ENCODE measurements at places on chromosomes 6 and 20.
A peak's percentile ranks its signal among the peaks of the same experiment; 100 is the strongest.

- DNase-seq = no peak
Observed at GRCh38 chr20:1636621-1637020, 16.8 kb upstream of the SIRPB1 start.

- no peak for DNase-seq
Observed at GRCh38 chr6:116426551-116426950, 34.6 kb upstream of the CALHM6 start.

DNA sequence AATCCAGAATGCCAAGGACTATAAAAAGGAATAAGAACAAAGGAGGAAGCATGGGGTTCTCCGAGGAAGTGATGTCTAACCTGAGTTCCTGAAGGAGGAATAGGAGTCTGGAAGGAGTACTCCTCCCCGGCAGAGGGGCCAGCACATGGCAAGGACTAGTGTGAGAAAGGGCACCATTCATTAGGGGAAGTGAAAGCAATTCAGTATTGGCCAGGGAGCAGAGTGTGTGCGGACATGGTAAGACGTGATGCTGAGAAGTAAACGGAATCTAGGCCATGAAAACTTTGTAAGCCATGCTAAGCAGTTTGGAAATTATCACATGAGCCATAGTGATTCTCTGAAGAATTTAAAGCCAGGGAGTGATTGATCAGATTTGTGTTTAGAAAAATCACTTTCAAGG, 218.9 kb upstream of the PRDM1 start:
- DNase-seq = no peak

GRCh38 chr6:156978948-156979347, 201.8 kb downstream of the ARID1B start:
- DNase-seq = no peak

DNA sequence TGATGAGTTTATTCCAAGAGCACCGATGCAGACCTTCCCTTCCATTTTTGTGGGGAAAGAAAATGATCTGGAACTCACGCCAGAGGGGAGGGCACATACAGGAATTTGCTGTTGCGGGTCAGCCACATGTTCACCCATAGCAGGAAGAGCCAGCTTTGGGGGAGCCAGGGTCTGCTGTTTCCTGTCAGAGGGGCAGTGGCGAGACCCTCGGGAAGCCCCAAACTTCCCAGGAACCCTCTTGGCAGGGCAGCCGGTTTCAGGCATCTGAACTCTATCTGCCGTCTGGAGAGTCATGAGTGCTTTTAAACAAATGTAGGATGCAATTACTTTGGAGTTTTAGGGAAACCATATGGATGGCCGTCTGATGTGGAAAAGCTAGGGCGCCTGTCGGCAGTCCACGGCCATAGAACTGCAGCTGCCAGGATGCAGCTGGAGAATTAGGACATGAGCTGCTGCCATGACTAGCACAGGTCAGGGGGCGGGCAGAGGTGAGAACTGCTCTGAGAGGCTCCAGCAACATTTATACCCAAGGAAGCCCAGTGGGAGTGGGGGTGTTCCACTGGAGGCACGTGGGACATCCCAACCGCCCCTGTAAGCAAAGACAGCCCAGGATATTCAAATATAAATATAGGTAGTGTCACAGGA, 14.8 kb upstream of the SERPINB9 start:
- no peak for DNase-seq

- DNase-seq = no peak
Observed at GRCh38 chr6:170063851-170064602, 226.9 kb downstream of the DLL1 start.

DNA sequence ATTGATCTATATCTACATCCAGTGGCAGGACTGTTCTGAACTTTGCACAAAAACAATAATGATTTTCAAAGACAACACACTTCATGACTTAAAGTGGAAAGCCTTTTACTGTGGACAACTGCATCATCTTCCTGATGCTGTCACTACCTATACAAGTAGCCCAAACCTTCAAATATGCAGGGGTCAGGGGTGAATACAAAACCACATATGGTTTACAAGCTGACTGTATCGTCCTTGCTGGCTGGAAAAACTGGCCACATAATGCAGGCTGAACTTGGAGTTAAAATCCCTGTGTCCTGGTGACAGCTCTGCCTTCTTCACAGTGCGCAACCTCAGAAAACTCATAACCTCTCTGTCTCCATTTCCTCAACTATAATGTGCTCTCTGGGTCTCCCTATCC, 128.9 kb downstream of the GMDS start:
- no peak for DNase-seq

- no peak for DNase-seq
Observed at GRCh38 chr6:142914369-142914768, 30.6 kb downstream of the HIVEP2 start.

GRCh38 chr20:43386878-43387277, 70.8 kb upstream of the SRSF6 start:
- DNase-seq = no peak

DNA sequence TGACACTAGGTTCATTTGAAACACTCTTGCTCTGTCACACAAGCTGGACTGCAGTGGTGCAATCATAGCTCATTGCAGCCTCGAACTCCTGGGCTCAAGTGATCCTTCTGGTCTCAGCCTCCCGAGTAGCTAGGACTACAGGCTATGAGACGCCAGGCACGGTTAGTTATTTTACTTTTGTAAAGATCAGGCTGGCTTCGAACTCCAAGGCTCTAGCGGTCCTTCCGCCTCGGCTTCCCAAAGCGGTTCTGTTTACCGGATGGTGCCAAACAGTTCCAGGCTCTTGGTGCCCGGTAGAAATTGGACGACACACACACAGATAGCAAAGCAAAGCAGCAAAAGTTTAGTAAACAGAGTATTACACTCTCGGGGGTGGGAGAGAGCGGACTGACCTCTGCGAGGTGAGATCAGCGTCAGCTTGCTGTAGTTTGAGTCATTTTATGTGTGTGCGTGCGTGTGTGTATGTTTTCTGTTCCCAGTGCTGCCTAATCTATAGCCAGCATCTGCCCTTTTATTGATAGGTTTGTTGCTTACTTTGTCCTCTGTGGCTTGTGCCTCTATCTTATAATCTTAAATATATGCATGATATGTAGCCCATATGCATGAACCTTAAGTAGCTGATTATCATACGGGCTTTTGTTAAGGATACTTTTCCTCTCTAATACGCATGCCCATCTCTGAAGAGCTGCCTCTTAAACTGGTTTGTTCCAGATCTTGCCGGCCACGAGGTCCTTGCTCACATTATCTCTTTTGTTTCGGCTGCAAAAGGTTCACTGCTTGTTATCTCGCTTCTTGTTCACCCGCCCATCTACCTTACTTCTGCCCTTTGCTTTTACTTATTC, 75.2 kb downstream of the OR2B2 start:
- DNase-seq = peak; percentile 76

- DNase-seq = peak; percentile 22
Observed at GRCh38 chr6:72968704-72969103, 256.6 kb downstream of the KHDC1L start.

DNA sequence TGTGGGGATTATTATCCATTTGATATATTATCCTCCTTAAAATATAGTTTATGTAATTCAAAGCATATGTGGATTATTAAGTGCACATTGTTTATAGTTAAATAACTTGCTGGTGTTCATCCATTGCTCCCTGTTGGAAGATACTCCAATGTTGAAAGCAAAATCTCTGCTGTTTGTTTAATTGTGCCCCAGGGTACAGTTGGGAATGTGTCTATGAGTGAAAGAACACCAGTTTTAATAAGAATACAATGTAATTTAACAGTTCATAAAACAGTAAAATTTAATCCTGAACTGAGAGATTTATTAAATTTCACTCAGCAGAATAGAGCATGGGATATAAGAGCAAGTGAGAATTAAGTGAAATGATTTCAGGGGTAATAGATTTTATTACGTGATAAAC, 364.9 kb downstream of the GRIK2 start:
- no peak for DNase-seq

DNA sequence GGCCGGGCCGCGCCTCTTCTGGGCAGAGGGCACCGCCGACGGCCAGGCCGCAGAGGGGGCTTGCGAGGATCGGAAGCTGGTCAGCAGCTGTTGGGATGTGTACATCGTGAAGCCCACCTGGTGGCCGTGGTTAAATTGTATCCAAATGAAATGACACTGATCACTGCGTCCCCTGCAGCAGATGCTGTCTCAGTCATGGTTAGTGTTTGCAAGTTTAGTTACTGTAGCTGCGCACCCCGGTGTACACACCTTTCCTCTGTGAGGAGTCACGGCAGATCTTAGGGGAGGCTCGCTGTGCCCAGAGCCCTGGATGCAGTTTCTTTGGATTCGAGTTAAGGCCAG, 653 bp downstream of the NAA20 start:
- DNase-seq = no peak

DNA sequence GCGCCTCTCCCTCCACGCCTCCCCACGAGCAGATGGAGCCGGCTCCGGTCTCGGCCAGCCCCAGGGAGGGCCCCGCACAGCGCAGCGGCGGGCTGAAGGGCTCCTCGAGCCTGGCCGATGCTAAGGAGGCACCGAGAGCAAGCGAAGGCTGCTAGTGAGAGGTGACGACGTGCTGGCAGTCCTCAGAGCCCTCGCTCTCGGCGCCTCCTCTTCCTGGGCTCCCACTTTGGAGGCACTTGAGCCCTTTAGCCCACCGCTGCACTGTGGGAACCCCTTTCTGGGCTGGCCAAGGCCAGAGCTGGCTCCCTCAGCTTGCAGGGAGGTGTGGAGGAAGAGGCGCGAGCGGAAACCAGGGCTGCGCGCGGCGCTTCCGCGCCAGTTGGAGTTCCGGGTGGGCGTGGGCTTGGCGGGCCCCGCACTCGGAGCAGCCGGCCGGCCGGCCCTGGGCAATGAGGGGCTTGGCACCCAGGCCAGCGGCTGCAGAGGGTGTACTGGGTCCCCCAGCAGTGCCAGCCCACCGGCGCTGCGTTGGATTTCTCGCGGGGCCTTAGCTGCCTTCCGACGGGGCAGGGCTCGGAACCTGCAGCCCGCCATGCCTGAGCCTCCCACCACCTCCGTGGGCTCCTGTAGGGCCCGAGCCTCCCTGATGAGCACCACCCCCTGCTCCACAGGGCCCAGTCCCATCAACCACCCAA, 2.5 kb upstream of the TMEM14C start:
- no peak for DNase-seq

- DNase-seq = no peak
Observed at GRCh38 chr20:43751167-43752050, 24.6 kb upstream of the GTSF1L start.

GRCh38 chr6:15894973-15895725, 232.3 kb upstream of the DTNBP1 start:
- DNase-seq = no peak

- no peak for DNase-seq
Observed at GRCh38 chr6:7324520-7324919, 11.5 kb upstream of the SSR1 start.

GRCh38 chr6:81806793-81807565, 54.5 kb upstream of the TENT5A start:
- no peak for DNase-seq

- DNase-seq = no peak
Observed at GRCh38 chr20:2524709-2525506, 11.5 kb upstream of the TMC2 start.

DNA sequence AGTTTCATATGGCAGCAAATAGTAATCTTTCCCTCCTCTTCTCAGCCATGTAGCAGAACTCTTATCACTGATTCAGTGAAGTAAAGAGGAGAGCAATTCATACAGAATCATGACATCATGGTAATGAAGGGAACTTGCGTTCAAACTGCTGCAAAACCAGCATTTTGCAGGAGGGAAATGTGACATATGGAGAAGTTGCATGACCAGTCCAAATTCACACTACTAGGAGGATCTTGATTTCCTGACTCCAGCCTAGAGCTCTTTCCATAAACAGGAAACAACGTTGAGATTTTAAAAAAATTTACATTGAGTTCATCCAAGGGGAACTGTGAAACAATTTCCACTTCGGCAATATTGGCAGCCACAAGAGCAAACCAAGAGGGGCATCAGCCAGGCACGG, 63.8 kb downstream of the MBOAT1 start:
- no peak for DNase-seq

DNA sequence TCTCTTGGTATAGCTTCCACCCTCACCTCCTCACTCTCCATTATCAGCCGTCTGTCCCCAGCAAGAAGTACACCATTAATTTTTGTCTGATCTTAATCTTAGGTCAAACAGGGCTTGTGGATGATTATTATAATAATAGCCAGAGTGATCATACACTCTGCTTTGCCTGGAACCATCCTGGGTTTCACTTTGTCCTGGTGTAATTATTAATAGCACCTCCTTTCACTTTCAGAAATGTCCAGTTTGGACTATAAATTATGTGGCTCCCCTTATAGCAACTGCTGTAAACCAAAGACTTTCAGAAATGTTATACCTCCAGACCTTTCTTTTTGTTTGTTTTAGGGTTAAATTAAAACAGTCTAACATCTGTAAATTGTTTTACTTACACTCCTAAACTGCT, 951 bp upstream of the TRIM31 start:
- DNase-seq = no peak

DNA sequence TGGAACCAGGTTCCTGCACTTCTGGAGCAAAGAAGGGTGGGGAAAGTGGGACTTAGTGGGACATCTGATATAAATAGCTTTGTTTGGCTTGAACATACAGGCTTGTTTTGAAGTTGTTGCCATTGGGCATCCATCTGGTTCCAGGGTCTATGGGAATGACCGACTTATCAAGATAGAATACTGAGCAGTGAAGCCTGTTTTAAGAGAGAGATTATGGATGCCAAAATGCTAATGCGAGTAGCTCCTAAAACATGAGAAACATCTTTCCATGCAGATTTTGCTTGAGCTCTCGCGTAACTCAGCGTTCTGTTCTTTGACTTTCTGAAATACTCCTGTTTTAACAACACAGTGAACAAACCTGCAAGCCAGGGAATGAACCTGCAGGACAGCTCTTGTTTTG, 98.5 kb downstream of the ANKS1A start:
- no peak for DNase-seq

GRCh38 chr6:108661430-108661829, 100.7 kb downstream of the FOXO3 start:
- DNase-seq = no peak

GRCh38 chr20:38893565-38894090, 32.6 kb upstream of the FAM83D start:
- peak; percentile 19 for DNase-seq

DNA sequence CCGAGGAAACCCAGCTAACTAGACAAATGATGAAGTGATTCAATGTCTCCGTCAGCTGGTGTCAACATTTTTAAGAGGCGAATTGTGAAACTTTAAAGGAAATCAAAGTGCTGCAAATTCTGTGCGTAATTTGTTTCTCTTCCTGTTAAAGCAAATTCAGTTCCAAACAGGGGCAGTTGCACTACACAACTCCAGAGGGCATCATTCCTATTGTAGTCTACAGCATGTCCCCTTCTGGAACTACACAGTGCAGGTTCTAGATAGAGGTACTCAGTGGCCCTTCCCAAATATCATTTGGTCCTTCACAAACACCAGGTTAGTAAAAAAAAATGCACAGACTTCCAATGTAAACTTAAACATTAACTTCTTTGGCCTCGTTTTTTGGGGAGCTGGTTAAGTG, 38.3 kb upstream of the SMLR1 start:
- no peak for DNase-seq

DNA sequence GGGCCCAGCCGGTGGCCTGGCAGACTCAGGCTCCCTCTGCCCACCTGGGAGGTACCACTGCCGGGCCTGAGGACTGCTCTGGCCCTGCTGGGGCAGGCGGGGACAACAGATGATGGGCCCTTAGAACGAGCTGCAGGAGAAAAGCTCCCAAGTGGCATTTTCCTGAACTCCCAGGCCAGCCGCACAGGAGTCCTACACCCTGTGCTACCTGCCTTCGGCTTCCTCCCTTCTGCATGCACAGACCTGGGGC, 41.3 kb downstream of the DSTN start:
- DNase-seq = no peak

GRCh38 chr6:142827991-142828390, 117.0 kb downstream of the HIVEP2 start:
- DNase-seq = no peak
